ENCODE measurements at places on chromosomes 7 and 10.

- DNase-seq = no peak
Measured at GRCh38 chr10:77511498-77512218, 126.0 kb downstream of the KCNMA1 start.

- DNase-seq = no peak
Measured at GRCh38 chr7:98396768-98397167, 4.1 kb downstream of the BAIAP2L1 start.

- DNase-seq = no peak
Measured at GRCh38 chr10:90968328-90969081, 47.6 kb upstream of the ANKRD1 start.

DNA sequence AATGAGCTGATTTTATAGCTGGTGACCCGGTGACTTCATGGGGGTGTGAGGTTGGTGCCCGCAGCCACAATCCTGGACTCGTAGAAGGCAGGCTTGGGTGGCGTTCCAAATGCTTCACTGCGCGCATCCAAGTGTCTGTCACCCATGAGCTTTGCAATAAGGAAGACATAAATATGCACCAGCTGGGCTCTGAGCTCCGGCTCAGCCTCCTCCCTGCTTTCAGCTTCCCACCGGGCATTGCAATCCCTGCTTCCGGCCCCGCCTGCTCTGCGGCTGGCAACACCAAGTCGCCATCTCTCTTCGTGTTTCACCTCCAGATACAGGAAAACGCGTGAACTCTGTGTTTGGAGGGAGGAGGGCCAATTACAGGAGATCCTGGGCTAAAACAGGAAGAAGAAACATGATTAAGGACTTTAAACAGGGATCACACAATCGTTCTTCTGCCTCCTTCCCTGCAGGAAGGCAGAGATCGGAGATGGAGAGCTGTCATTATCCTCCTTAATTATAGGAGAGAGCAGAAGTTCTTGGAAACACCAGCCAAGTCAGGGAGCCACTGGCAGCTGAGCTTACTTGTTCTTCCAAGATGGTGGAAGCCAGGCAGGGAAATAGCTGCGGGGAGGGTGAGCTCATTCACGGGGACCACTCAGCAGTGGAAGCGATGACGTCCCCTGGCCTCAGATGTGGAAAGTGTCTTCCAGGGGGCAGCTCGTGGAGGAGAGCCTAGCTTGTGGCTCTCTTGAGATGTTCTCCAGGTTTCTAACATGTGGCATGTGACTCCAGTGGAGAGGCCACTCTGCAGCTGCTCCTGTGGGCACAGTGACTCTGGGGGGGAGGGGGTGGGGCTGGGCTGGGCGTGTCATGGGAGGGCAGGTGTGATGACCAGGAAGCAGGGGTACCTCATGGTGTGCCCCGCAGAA is 134.9 kb downstream of the CAMK1D start:
- no peak for DNase-seq

GRCh38 chr10:117661316-117661715 is 118.8 kb downstream of the EMX2 start:
- DNase-seq = no peak

- DNase-seq = peak; percentile 47
Measured at GRCh38 chr7:99365318-99366141, 9.0 kb upstream of the ARPC1B start.

GRCh38 chr10:33553748-33554571 is 219.5 kb upstream of the NRP1 start:
- DNase-seq = no peak

- DNase-seq = no peak
Measured at GRCh38 chr7:9022456-9022855, 589.0 kb downstream of the NXPH1 start.

DNA sequence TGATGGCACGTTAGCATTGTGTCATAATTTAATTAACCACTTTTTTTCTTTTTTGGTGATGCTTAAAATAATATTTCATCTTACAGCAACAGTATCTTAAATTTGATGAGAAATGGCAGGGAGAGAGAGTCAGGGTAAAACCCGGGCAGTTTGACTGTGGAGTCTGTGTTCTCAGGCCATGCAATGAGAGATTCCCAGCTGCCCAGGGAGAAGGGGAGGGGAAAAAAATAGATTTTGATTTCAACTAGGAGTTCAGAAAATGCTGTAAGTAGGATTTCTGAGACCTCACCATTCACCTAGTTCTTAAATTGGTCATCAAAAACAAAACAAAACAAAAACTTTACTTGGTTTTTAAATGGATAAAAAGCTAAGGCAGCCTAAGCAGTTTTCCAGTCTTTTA is 37.4 kb upstream of the XPNPEP1 start:
- DNase-seq = no peak

GRCh38 chr10:24174014-24174413 is 34.9 kb upstream of the KIAA1217 start:
- no peak for DNase-seq

DNA sequence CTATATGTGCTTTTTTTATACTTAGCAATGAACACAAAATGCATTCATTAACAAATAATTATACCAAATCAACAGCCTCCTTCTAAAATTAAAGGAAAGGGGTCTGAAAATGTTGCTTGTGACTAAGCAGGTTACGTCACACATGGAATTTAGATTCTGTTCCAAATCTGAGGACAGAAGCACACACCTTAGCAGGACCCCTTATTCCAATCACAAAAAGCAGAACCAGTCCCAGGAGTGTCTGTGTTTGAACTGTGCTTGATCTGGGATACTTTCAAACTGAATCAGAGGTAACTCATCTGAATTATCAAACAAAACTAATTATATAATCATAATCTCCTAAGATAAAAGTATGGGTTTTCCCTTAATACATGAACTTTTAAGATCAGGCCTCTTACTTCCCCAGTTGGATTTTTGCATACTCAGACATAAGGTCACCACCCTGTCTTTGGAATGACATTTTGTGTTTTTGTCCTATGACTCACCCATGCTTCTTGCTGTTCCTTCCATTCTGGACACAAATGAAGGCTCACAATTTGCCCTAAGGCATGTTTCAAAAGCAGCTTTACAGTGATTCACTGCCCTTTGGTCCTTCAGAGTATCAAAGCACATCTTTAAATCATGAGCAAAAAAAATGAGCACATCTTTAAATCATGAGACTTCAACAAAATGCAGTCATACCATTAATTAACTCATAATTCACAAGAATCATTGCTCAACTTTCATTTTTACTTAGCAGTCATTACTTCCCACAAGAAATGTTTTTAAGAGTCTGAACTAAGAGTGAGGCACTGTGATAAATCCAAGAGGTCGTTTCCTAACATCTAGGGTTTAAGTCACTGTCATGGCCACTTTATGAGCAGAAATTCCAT is 35.5 kb downstream of the SEMA3C start:
- DNase-seq = no peak

DNA sequence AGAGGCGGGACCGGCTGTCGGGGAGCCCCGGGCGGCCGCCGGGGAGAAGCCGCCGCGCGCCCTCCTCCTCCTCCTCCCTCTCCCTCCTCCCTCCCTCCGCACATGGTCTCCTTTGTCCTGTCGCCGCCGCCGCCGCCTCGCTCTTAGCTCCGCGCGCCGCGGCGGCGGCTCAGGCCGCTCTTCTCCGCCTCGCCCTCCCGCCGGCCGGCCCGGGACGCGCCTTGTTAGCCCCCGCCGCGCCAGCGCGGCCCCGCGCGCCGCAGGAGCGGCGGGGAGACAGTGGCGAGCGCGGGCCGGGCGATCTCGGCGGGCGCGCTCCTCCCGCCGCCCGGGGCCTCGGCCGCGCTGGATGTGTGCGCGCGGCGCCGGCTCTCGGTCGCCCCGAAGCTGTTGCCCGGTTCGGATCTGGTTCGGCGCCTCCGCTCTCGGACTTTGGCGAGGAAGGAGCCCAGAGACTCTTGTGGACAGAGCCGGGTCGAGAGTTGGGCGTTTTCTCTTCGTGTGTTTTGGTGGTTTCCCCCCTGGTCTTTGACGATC is 437.4 kb upstream of the GALNT17 start:
- no peak for DNase-seq

DNA sequence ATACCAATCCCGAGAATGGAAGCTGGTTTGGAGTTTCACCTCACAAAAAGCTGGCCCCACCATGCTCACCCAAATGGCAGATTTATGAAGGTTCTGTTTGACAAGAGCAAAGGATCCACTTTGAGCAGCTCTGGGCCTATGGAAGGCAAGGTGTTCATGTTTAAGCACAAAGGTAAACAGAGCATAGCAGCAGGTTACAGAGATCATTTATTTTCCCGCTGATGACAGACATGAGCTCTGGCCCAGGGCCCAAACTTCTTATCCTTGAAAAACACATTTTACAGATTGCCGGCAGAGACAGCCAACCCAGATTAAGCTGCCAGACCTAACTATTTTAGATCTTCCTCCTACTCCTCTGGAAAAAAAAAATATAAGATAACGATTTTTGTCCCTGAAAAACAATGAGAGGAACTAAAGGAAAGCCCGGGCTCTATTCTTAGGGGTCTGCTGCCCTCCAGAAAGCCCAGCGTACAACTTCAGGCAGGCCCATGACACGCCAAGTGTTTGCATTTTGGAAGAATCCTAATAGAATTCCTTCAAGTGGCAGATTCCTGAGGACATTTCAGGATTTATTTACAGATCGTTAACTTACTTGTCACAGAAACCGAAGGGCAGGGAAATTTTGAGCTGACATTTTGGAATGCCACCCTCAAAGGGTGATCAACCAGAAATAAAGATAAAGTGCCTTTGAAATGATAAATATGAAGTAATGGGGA is 40.0 kb downstream of the SYPL1 start:
- DNase-seq = no peak

GRCh38 chr10:33919244-33919643 is 584.8 kb upstream of the NRP1 start:
- DNase-seq = no peak

DNA sequence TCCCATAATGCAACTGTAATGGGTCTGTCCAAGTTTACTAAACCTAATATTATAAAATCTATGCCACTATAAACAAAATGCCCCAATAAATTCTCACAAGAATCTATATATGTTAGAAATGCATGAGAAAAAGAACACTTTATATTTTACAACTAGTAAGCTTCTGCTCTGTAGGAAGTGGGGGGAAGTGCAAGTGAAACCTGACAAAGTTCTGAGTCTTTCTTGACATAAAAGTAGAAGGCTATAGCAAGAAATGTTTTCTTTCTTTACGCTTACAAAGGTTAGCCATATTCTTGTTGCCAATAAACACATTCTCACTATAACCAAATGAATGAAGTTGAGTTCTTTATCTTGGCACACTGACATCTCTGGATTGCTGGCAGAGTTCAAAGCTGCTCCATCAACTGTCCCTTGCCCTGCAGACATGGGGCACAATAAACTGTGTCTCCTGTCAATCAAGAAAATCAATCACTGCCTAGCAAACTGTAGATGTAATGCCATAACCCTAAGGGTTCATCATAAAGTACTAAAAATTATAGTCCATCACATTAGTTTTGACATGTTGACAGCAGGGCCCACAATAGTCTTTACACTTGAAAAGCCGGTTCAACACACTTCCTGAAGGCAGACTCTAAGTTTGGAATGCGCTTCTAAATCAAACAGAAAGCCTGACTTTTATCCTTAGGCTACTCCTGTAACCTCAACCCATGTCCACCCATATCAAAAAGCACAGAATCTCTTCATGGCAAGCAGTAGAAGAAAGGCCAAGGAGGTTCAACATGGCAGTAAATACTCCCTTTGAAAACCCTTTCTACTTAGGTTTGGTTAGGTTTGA is 58.6 kb downstream of the TPK1 start:
- DNase-seq = no peak

- no peak for DNase-seq
Measured at GRCh38 chr10:77478247-77478961, 159.2 kb downstream of the KCNMA1 start.

DNA sequence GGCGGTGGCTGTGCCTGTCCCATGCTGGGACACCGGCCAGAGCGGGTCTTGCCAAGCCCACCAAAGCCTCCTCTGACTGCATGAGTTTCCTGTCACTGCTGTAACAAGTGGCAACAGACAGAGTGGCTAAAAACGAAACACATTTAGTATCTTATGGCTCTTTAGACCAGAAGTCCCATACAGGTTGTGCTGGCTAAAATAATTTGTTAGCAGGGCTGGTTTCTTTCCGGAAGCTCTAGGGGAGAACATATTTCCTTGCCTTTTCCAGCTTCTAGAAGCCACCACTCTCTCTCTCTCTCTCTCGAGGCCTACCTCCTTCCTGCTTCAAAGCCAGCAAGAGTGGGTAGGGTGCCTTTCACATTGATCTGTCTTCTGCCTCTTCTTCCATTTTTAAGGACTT is 171.6 kb upstream of the PLPP4 start:
- no peak for DNase-seq

DNA sequence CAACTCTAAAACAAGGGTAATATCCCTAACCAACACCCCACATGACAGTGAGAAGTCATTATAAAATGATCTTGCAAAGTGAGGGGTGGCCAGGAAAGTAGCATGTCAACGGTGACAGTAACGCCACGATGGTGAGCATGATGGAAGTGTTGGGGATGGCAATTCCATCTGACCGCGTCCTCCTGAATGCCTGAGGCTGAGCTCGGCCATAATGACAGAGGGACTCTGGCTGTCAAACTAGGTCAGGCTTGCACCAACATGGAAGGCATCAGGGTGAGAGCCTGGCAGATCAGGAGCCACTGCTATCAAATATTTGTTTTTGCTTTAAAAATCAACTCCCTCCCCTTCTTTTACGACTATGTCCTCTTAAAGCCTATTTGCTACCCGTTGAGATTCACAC is 55.7 kb upstream of the EFCAB10 start:
- DNase-seq = no peak

- no peak for DNase-seq
Measured at GRCh38 chr10:110706690-110707098, 62.6 kb downstream of the RBM20 start.

DNA sequence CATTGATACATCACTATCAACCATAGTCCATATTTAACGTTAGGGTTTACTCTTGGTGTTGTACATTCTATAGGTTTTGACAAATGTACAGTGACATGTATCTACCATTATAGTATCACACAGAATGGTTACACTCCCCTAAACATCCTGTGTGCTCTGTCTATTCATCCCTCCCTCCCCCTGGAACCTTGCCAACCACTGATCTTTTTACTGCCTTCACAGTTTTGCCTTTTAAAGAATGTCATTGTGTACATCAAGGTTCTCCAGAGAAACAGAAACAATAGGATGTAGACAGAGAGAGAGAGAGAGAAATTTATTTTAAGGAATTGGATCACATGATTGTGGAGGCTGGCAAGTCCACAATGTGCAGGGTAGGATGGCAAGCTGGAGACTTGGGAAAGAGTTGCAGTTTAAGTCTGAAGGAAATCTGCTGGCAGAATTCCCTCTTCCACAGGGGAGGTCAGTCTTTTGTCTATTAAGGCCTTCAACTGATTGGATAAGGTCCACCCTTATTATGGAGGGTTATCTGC is 45.1 kb upstream of the CCNJ start:
- DNase-seq = no peak

DNA sequence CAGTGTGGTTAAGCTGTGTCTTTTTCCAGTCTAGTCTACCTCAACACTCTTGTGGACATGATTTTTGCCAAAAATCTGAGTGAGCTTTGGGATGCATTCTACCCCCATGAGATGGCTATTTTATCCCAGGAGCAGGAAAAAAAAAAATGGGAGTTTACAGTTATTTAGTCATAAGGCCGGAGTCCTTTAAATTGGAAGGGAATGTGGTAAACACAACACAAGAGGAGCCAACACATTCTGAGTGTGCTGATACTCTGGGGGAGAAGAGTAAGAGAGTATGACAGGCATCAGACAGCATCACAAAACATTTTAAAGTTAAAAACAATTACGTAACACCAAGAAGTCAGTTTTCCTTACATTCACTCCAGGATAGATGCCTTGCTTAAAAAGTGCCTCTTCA is 46.1 kb downstream of the C1GALT1 start:
- DNase-seq = no peak

GRCh38 chr10:5565671-5566581 is 41.2 kb downstream of the CALML3 start:
- DNase-seq = no peak

Measured in stimulated activated CD4-positive, alpha-beta T cell treated with anti-CD3 and anti-CD28 coated beads, TNF-alpha, amount 100 ng/mL, for 1 hour (primary cell).